ENCODE measurements at places on chromosomes 5 and 9.

DNA sequence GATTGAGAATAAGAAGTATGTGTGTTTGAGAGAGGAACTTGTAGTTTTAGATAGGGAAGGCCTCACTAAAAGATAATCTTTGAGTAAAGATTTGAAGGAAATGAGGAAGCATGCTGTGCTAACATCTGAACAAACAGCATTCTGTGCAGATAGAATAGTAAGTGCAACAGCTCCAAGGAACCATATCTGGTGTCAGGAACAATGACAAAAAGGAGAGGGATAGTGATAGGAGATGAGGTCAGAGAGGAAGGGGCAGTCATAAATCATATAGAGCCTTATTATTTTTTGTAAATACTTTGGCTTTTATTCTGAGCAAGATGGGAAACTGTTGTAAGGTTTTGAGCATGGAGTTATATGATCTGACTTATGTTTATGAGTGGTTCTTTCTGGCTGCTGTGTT is 3.8 kb downstream of the MRPL22 start:
- no peak for DNase-seq

DNA sequence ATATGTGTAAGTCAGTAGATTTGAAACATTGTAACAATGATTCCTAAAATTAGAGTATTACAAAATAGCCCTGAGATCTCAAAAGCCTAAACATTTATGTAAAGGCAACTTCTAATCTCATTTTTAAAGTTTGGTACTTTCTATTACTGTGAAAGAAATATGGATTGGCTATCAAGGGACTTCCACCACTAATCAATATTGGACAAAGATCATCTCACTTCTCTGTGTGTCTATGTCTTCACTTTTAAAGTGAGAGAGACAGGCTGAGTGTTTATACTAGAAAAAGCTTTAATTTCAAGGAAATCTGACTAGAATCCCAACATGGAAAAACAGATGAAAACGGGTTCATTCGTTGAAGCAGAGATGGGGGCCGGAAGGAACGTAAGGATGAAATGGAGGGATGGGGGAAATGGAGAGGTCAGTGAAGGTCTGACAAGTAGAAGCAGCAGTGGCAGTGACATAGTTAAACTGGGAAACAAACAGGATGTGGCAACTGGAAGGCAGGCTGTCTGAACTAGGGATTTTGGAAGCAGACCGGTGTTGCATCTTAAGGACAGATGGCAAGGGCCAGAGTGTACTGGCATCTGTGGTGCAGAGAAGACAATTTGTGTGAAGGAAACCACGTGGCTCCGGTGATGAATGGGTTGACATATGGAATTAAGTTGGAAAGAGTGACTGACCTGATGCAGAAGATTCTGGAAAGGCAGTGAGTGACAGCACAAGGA is 60.8 kb downstream of the PDE4D start:
- no peak for DNase-seq

DNA sequence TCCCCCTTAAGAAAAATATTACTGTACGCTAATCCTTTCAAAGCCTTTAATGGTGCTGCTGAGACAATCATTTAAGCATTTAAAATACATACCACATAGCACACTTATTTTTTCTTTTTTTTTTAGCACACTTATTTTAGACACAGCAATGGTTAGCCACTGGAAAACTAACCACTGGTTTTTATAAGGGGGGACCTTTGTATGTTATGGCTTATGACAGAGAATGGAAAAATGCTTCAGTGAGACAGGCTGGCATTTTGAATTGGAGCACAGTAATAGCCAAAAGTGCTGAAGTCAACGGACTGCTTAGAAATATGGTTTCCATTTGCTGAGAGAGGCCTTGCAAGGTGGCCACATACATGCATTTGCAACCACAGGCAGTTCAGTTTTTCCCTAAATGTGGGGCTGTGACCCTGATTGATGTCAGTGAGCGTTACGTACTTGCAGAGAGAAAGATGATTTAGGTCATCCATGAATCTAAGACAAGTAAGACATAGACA is 28.5 kb downstream of the AOPEP start:
- DNase-seq: no peak

GRCh38 chr9:121573717-121574485 is 74.3 kb upstream of the GGTA1 start:
- DNase-seq: no peak

DNA sequence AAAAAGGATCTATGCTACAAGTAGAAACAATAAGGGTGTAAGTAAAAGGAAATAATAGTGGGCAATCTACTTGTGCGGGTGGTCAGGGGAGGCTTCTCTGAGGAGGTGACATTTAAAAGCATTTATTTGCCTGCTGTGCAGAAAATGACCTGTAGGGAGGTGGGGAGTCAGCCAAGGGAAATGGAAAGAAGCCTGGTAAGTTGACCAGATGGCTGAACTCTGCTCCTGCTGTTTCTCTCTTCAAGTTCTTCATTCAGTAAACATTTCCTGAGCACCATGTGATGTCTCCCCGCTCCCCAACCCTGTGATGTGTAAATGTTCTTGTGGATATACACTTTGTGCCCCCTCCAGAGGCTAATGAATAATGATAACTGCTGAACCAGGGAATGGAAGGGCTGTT is 9.9 kb upstream of the SPIN1 start:
- no peak for DNase-seq

DNA sequence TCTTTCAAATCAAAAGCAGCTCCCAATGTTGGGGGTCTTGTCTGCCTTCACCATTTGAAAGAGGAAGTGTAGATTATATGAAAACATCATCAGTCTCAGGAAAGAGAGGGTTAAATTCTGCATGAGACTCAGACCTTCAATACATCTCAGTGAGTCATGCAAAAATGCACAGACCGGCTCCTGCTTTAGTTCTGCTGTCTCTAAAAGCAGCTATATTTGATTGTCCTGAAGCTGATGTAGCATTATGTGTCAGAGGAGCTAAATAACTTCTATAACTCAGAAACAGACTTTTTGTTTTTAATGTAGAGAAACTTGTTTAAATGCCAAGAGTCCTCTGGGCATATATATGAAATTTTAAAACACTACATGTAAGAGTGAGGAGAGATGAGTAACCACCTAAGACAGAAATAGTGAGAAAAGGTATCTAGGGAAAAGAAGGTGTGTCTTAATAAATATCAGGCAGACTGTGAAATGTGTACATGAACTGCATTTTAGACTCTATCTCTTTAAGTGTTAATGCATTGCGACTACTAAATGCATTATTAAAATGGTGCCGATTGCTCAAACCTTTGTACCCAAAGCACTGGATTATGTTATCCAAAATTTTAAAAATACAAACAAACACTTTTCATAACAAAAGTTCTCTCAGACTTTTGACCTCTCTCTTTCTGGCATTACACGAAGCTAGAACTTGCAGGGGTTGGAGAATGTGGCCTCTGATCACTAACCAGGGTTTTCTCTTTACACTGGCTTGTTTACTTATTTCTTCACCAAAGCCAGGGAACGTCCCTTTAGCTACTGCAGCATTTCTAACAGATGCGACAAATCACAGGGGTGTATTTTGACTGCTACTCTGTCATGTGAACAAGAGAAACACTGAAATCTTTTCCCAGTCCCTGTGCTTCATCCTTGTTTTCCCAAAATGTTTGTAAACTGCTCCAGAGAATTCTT is 302.3 kb downstream of the ARL15 start:
- DNase-seq: no peak

- DNase-seq: no peak
These were observed 70.4 kb downstream of the SKIC3 start for GRCh38 chr5:95484421-95484820.

- no peak for DNase-seq
These were observed 22.2 kb downstream of the C9orf152 start for GRCh38 chr9:110185806-110186205.

GRCh38 chr5:75050415-75050814 is 1.9 kb downstream of the GCNT4 start:
- peak; percentile 58 for DNase-seq

DNA sequence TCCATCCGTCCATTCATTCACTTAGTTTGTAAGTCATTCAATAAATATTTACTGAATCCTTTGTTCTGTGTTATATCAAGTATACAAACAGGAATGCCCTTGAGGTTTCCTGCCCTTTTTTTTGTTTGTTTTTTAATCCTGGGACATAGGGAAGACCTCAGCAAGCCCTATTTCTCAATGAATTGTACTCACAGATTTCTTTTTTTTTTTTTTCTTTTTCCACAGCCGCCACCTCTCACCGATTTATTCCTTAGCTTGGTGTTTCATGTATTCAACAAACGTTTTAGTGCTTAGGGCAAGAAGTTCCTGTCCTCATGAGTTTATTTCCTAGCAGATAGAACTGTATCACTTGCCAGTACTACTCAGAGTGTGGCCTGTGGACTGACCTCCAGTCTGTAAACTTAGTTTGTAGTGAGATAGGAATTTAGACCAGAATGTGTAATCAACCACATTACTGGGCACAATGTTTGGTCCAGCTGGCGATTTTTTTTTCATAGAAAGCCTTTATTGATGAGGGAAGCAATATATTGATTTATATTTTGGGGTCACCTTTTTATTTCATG is 35.4 kb upstream of the C5orf47 start:
- DNase-seq: no peak

DNA sequence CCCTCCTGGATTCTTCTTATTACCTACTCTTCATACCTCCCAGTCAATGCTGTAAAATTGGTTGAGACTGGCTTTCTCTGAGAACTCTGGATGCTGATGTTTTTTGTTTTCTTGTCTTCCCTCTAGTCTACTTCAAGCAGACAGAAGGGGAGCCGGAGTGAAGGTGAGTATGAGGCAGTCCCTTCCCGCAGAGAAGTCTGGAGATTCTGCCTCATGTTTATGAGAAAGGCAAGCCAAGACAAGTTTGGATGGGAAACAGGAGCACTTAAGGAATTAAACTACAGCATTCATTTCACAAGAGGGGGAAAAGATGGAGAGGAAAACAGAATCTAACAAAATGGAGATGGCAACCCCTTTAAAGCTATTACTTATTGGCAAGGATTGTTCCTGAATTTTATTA is 246.1 kb downstream of the TRIM32 start:
- no peak for DNase-seq

GRCh38 chr5:178259623-178260536 is 27.3 kb upstream of the PHYKPL start:
- no peak for DNase-seq

DNA sequence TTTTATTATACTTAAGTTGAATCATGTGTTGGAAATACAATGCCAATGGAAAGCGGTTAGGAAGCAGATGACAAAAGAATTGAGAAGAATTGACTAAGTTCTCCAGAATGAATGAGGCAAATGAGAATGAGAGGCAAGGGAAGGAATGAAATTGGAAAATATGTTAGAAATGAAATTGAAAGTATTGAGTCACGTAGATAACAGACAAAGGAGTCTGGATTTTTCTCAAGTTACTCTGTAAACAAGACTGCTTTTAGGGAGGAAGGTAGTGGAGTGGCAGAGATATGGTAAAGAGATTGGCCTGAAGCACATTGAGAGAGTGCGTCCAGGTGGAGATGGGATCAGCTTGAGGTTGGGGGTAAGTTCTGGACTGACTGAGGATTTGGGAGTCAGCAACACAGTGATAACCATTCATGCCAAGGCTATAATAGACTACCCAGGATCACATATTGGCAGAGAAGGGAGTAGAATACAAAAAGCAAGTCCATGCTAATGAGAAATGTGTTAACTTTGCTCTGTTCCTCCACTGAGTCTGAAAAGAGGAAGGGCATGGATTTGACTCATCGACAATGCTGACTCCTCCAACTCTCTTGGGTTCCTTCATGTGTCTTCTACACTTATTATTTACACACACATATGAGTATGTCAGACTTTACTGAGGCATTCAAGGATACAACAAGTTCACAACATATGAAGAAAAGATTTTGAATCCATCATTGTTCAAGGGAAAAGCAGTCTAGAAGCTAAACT is 814.2 kb upstream of the ZNF608 start:
- DNase-seq: no peak
